Glomerular endothelial cell (primary cell): ENCODE measurements at places on chromosomes 3 and 15. TPM values are rescaled to one million over a fixed set of nuclear protein-coding genes. Genes with fewer than 3 reads are reported as not detected.

Gene SENP8
- 1.4 and 2.5 TPM in 2 replicates for total RNA-seq

Gene NECTIN3
- 17.9 and 36.0 TPM in 2 replicates for total RNA-seq

Gene NRROS
- 12.4 and 16.4 TPM in 2 replicates for total RNA-seq

Gene KLHDC8B
- 98.4 and 110 TPM in 2 replicates for total RNA-seq

Gene PLA2G4D
- not detected in 2 replicates for total RNA-seq

Gene MNS1
- total RNA-seq: 0.53 and 2.2 TPM in 2 replicates

Gene ANKRD63
- total RNA-seq: 0.18 TPM in 1 of 2 replicates, not detected in the other

Gene TNFAIP8L3
- total RNA-seq: 19.1 and 46.6 TPM in 2 replicates

Gene ST8SIA2
- 1.6 TPM in 1 of 2 replicates, not detected in the other for total RNA-seq

Gene CTXN2
- total RNA-seq: not detected in 2 replicates

GRCh38 chr15:89090791-89091626, 2.8 kb downstream of the ABHD2 start:
- DNase-seq: no peak

- no peak for DNase-seq
Observed at GRCh38 chr3:113193719-113194118, 17.6 kb upstream of the BOC start.

DNA sequence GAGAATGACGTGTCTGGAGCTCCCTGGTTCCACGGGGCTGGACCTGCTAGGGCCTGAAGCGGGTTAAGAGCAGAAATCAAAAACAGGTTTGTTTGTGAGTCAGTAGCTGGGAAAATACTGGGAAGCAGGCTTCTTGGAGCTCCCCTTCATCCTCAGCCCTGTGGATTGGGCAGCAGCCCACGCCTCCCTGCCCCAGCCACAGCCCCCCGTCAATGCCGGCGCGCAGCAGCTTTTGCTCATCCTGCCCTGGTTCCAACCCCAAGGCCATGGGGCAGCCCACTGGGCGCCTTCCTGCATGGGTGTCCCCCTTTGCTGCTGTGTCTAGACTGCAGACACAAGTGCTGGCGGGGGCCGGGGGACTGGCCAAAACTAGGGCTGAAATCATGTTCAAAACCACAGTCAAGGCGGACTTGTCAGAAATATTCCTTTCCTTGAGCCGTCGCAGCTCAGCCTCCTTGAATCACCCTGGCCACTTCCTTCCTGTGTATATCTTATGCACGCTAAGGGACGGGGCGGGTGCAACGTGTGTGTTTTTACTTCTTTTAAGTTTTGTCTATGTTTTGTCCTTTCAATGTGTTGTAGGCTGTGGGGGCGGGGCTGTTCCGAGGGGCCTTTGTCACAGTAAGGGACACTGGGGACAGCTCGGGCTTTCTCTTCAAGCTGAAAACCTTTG, 108.1 kb downstream of the KLF13 start:
- peak; percentile 48 for DNase-seq

- DNase-seq: no peak
Observed at GRCh38 chr15:80214910-80215309, 37.1 kb downstream of the CTXND1 start.

DNA sequence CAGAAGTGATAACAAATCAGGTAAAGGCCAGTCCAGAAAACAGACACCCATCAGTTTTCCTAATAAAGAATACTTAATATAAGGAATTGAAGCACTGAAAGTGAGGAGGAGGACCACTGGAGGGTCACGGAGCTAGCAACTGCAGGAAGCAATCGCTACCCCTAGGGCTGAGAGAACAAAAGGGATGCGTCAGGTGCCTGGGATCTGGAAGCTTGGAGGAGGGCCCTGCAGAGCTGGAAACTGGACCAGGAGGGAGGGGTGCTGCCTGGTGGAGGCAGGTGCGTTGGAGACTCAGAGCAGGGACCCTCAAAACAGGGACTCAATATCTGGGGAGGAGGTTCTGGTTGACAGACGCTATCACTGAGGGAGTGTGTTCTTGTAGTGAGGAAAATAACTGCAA, 308.1 kb upstream of the RASGRP1 start:
- DNase-seq: no peak

DNA sequence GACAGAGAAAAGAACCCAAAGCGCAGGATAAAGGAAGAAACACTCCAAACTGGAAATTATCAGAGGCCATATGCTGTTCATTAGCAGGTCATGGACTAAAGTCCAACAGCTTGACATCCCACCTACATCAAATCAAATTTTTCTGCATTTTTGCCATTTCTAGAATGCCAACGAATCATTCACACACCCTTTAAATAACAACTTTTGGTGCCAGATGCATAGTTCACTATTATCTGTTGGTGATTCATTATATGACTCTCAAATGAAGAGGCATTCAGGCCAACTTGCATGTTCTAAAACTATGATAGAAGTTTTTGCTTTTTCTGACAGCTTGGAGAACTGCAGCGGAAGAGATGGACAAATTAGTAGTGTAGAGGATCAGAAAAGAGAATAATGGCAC, 529.8 kb upstream of the NAALADL2 start:
- no peak for DNase-seq

DNA sequence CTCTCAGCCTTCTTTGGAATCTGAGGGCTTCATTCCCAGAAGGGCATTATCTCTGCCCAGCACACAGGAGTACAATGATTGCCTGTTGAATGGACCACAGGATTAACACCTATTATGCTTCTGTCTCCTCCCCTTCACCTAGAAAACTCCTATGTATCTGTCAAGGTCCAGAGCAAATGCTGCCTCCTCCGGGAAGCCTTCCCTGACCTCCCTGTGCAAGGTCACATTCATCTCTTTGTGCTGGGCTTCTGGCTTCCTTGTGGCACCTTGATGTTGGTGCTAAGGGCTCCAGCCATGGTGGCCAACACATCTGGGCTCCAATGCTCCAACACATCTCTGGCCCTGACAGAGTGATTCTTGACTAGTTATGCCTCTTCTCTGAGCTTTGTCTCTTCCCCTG, 49.9 kb upstream of the ATP2B2 start:
- no peak for DNase-seq

- DNase-seq: no peak
Observed at GRCh38 chr3:55000953-55001352, 73.1 kb upstream of the LRTM1 start.

DNA sequence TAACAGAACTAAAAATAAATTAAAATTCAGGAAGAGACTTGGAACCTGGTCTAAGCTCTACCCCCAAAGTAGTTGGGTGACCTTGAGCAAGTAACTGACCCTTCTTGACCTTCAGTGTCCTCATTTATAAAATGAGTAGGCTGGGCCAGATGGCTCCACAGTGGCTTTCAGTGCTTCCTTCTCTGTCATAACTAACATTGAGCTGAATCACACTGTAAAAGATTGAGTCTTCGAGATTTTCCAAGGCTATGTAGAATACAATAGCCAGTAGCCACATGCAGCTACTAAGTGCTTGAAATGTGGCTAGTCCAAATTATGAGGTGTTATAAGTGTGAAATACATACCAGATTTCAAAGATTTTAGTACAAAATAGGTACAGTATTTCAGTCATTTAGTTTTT, 313.3 kb downstream of the MECOM start:
- DNase-seq: no peak

GRCh38 chr15:61983081-61983480, 77.2 kb downstream of the VPS13C start:
- no peak for DNase-seq

GRCh38 chr3:117400303-117400702, 690.7 kb downstream of the TUSC7 start:
- no peak for DNase-seq

- no peak for DNase-seq
Observed at GRCh38 chr3:143412084-143412483, 292.5 kb downstream of the CHST2 start.

- DNase-seq: no peak
Observed at GRCh38 chr15:66747886-66748707, 46.1 kb downstream of the SMAD6 start.

GRCh38 chr3:142676151-142676550, 47.7 kb upstream of the TRPC1 start:
- DNase-seq: no peak

DNA sequence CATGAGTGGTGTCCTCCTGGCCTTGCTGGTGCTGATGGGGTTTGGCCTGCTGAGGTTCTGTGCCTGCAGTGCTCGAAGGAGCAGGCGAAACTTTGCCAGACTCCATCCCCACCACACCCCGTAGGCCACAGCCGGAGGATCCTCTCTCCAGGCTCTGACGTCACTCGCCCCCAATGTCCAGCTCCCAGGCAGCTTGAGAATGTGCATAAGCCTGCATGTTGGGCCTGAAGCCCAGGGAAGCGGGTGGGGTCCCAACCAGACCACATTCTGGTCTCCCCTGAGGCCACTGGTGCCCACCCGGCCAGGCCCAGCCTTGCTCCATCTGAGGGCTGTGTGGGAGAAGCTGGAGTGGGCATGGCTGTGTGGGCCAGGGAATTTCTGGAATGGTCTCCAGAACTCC, 109.8 kb downstream of the ASB7 start:
- DNase-seq: no peak

DNA sequence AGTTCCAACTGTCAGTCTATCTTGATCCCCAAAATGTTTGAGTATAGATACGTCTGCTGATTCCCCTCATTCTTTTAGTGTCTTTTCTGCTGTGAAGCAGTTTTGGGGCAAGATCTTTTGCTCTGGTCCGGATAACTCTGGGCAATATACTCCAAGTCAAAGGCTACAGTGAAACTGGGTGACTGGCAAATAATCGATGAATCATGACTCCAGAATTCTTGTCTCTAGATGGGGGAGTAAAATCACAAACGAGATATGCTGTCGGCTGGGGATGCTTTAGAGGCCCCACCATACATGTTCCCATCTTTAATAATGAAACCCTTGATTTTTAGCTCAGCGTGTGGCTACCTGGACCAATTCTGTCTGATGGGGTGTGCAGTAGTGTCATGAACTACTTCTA, 76.5 kb downstream of the KLF13 start:
- no peak for DNase-seq

DNA sequence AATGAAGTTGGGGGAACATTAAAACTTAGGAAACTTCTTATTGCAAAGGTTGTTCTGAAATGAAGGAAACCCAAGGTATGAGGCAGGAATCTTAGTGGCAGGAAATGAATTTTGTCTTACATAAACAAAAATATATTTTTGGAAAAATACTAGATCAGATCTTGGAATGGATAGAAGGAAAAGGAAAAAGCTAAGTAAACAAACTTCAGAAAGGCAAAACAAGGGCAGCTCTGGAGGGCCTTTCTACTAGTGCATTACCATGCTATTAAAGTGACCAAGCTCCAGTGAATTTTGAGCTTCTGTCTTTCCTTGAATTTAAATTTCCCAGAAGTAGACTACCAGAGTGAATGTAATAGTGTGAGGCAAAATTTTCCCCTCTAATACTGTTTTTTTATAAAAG, 13.6 kb downstream of the ARL6 start:
- no peak for DNase-seq

DNA sequence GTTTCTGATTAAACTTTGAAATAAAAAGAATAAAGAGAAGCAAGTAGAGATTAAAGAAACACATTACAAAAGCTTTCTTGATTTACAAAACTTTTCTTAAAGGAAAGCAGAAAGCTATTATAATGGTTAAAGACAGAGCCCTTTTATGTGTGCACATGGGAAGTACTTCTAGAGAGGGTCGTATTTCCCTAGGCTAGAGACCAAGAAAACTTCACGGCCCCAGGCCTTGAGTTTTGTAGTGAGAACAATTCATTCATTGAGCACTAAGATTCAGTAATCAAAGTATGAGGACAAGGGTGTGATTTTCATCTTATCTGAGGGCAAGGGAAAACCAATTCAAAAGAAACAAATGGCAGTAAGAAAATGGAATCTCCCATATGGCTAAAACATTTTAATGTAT, 854.1 kb downstream of the ROBO1 start:
- DNase-seq: no peak

DNA sequence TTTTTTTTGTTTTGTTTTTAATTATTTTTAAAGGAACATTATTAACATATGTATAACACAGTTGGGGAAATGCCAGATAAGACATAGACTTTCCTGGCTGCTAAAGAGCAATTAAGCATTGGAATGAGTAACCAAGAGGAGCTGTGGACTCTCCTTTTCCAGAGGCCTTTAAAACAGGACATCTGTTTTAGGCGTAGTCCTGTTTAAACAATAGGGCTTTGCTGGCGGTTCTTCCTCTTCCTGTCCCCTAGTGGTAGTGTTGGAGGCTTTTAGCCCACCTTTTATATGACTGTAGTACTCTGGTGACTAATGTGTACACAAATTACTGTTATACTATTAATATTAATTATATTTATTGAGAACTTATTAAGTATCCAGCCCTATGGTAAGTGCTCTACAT, 81.9 kb downstream of the PPARG start:
- DNase-seq: no peak

DNA sequence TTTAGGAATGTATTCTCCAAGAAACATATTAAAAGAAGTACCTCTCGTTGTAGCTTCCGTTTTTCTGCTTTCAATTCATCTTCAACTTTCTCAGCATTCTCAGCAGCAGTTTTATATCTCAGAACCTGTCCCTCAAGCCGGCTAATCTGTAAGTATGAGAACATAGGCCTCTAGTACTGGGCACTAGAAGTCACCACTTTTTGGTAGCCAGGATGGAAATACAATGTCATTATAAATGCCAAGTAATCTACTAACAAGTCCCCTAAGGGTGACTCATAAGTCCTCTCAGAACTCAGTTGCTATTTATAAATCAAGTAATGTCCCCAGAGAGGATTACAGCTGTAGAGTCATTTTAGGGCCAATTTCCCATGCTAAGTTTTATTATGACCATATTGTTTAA, 61.1 kb downstream of the MLH1 start:
- DNase-seq: no peak

DNA sequence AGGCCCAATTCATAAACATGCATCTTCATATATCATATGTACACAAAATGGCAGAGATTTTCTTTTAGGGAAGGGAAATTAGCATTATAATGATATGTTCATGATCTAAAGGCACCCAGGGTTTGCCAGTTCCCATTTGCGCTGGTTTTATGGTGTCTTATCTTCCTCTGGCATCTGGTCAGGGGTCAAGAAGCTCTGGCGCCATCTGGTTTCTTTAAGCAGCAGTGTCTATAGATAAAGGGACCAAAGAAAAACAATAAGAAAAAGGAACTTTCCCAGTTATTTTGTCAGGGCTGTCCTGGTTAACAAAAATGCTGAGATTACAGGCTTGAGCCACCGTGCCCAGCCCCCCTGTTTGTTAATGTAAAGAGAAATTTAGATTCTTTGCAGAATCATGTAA, 3.3 kb upstream of the DCP1A start:
- no peak for DNase-seq

DNA sequence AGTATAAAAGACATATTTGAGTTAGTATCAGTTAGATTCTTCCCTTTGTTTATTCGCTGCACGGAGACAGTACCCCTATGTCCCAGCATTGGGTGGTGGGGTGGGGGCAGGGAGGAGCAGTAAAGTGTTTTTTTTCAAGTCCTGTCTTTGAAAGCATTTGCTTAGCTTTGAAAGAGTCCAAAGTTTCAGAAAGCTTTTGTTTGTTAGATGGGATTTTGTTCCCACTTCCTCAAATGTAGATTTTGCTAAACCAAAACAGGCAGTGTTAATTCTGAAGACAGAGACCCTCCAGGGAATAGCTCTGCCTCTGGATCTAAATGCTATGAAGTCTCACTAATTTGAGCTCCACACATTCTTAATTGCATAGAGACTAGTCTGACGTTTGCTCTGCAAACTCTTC, 114.6 kb upstream of the KCNAB1 start:
- no peak for DNase-seq
